Cardiac ventricle fibroblast (primary cell): ENCODE measurements at places on chromosomes 3 and 15. TPM values are rescaled to one million over a fixed set of nuclear protein-coding genes. Genes with fewer than 3 reads are reported as not detected.

Gene FAM227B
- 3.3 TPM in 1 of 2 replicates, not detected in the other for total RNA-seq

Gene GOLGA6L7
- total RNA-seq: not detected in 2 replicates

Gene SKOR1
- 0.06 TPM in 1 of 2 replicates, not detected in the other for total RNA-seq

Gene RETNLB
- total RNA-seq: not detected in 2 replicates

Gene ALDH1L1
- 93.4 and 96.4 TPM in 2 replicates for total RNA-seq

Gene LINGO1
- total RNA-seq: 0.15 and 1.4 TPM in 2 replicates

Gene CLEC3B
- total RNA-seq: 52.2 and 56.5 TPM in 2 replicates

Gene PLCH1
- not detected in 2 replicates for total RNA-seq

Gene TIGIT
- not detected in 2 replicates for total RNA-seq

Gene ARHGAP11A
- 2.6 and 4.2 TPM in 2 replicates for total RNA-seq

Gene ZNF80
- total RNA-seq: not detected in 2 replicates

Gene LRRC2
- 0.10 and 0.37 TPM in 2 replicates for total RNA-seq
